Activated naive CD4-positive, alpha-beta T cell treated with anti-CD3 and anti-CD28 coated beads, Interleukin-2, amount 50 U/mL, for 72 hours (primary cell): ENCODE measurements at places on chromosomes 7 and 10.

- no peak for DNase-seq
Observed at GRCh38 chr10:22367471-22367870, 22.2 kb downstream of the SPAG6 start.

DNA sequence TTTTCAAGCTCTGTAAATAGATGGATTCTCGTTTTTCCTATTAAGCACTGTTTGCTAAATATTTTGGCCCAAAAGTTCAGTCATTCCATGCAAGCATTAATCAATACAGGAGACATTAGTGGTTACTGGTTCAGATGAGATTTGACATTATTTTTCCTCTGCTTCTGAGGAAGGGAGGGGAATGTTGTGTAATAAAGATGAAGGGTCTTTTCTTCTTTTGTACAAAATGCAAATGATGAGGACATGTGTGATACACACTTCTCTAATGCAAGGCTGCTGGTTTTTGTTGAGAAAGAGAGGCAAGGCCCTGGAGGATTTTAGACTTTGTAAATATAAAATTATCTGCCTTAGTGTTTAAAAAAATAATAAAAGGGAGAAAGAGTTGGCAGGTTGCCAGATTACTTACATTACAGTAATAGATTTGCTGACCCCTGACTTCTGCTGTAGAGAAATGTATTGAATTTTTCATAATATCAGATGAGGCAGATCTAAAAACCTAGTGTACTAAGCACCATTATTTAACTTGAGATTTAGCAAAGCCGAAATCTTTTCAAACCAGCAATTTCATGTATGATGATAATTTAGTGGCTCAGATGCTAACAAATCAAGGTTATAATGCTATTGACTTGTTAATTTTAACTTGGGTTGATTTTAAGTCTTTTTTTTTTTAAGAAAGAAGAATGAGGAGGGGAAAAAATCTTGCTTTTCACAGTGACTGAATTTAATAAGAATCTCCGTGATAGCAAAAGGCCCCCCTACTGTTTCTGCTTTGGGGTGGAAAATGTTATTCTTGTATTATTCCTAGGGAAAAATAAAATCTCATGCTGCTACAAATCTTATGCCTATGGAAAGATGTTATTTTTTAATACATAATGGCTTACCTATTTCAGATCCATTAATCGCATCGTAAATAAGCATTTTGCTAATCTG lies 180.1 kb downstream of the ARID5B start:
- DNase-seq: no peak

GRCh38 chr7:148715027-148715426 lies 16.3 kb downstream of the CUL1 start:
- DNase-seq: no peak

- DNase-seq: no peak
Observed at GRCh38 chr10:103648251-103648635, 154.7 kb downstream of the NEURL1 start.

DNA sequence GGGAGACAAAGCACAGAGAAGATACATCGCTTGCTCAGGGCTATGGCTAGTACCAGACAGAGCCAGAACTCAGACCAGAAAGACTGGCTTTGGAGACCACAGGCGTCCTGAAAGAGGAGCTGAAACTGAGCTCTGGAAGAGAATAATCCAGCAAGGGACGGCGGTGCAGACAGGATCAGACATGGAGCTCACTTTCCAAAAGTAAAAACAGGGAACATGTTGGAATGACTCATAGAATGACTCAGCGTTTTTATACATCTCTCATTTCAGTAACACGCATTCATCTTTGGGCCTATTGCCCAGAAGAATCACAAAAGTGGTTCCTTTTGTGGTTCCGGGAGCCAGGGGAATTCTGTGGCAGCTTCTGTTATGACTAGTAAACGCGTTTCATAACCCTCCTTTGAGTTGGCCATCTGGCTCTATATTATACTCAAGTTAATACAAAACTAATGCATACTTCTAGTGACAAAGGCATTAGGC lies 37.2 kb downstream of the PLEKHS1 start:
- DNase-seq: no peak

- no peak for DNase-seq
Observed at GRCh38 chr10:120279196-120279595, 177.8 kb upstream of the PLPP4 start.

DNA sequence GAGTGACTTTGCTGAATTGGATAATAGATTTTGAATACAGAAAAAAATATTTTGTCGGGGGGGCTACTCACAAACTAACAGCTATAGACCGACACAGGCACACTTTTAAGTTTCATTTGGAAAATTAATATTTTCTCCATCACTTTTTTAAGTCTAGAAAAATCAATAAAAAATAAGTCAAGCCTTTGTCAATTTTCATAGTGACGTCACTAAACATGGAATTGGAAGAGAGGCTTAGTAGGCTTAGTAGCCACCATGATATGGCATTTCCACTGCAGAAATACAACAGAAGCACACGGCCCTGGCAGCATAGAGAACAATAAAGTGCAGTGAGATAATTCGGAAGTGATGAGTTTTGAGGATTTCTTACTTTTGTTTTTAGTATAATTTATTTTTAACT lies 357.2 kb downstream of the RPS24 start:
- no peak for DNase-seq

- DNase-seq: no peak
Observed at GRCh38 chr7:115328018-115328417, 406.1 kb downstream of the MDFIC start.

- DNase-seq: no peak
Observed at GRCh38 chr10:98339799-98340198, 71.8 kb upstream of the LOXL4 start.

DNA sequence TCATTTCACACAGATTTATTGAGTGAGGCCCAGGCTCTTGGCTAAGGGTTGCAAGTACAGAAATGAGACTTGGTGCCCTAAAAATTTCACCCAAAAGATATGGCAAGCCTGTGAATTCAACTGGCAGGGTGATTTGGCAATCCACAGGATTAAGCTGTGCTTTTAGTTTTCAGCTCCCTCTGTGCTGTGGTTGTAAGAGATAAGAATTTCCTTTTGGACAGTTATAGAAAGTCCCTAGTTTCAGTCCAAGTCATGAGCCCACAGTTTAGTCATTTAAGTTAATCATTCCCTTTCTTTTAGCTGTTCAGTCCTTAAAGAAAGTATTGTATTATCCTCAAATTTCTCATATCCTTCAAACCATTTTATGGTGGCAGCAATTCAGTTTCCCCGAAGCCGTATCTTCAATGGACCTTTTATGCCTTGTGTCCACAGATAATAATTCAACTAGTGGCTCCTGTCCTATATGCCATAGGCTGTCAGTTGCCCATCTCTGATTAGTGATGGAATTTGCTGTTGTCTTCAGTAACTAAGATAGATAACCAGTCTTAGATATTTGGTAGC lies 73.4 kb upstream of the NAMPT start:
- no peak for DNase-seq

- DNase-seq: no peak
Observed at GRCh38 chr10:21599582-21599981, 65.5 kb downstream of the MLLT10 start.

DNA sequence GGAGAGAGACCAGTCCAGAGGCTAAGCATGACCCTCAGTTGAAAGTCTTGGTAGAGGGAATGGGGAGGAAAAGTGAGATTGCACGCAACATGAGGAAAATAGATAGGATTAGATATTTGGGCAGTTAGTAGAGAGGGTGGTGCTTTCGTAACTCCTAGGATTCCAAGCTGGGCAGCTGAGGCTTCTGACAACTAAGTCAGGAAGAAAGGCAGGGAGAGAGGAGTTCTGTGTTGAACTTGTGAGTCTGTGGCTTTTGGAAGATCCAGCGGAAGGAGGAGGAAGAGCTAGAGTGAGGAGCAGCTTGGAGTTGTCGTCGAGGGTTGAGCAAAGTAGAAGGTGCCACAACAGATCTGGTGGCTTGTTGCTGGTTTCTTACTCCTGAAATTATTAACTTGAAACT lies 21.8 kb downstream of the CUL1 start:
- DNase-seq: no peak

- DNase-seq: no peak
Observed at GRCh38 chr7:125492521-125492920, 562.9 kb upstream of the POT1 start.

DNA sequence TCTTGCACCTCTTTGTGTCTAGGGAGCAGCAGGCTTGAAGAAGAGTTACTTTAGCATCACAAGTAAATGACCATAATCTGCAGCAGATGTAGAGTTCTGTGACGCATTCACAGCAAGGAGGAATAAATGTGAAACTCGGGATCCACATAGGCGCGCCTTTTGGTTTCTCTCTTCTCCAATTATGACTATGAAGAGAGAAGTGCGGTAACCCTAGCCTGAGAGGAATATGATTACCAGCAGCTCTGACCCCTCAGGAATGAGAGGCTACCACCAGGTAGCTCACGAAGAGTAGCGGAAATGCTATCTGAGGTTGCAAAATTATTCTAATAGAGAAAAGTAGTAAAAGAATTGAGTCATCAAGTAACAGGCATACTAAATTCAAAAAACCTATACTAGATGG lies 25.2 kb upstream of the DMTF1 start:
- no peak for DNase-seq

GRCh38 chr7:115631782-115632181 lies 398.8 kb downstream of the TFEC start:
- DNase-seq: no peak
